ENCODE measurements at places on chromosomes 7 and 10.

DNA sequence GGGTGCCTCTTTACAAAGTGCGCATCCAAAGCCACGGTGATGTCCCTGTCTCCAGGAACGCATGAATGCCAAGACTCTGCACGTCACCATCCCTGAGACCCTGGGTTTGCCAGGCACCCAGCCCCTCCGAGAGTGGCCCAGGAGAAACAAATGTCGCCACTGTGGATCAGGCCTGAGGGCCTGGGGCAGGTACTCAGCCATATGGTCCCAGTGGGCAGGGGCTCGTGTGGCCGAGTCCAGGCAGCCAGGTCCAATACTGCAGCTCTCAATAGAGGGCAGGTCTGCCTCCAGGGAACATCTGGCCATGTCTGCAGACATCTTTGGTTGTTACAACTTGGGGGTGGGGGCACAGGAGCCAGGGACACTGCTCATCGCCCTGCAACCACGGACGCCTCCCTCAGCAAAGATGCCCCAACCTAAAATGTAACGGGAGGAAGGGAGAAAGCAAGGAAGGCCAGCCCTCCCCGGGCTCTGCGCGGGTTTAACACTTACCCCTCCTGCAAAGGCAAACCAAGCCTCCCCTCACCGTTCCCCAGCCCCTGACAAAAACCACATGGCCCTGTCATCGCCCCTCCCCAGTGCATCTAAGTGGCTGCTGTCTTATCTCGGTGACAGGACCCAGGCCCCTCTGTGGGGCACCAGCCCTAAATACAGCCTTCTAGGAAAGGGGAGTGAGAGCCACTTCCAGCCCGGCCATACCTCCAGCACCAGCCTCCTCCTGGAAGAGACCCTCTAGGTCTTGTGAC, 10.3 kb upstream of the PAPOLB start:
- no peak for DNase-seq

DNA sequence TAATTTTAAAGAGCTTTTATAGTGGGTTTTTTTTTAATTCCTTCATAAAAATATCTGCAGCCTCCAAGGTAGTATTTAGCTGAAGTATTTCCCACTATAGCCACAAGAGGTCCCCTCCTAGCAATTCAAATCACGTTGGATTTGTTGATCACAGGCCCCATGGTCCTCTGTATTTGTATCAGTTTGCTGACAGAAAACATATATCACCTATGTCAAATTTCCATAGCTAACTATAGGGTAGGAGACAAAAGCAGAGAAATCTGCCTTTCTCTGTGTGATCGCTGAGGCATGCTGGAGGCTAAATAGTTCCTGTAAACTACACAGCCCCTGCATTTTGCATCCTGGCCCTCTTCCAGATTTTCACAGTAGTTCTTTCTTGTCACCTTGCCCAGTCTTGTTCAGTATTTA, 1.7 kb upstream of the CTNNA3 start:
- DNase-seq = no peak

- DNase-seq = no peak
Measured at GRCh38 chr7:82128546-82128945, 315.0 kb downstream of the CACNA2D1 start.

DNA sequence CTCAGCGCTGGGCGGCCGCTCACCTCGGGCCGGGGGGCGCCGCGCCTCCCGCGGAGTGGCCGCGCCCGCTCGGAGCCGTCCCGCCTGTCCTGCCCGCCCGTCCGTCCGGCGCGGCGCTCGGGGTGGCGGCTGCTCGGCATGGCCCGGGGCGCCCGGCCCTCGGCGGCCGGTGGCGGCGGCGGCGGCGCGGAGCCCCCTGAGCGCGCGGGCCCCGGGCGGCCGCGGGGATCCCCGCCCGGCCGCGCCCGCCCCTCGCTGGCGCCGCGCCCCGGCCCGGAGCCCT, 338 bp downstream of the SDK1 start:
- no peak for DNase-seq

- peak; percentile 65 for DNase-seq
Measured at GRCh38 chr7:1920266-1920681, 250.2 kb downstream of the ELFN1 start.

DNA sequence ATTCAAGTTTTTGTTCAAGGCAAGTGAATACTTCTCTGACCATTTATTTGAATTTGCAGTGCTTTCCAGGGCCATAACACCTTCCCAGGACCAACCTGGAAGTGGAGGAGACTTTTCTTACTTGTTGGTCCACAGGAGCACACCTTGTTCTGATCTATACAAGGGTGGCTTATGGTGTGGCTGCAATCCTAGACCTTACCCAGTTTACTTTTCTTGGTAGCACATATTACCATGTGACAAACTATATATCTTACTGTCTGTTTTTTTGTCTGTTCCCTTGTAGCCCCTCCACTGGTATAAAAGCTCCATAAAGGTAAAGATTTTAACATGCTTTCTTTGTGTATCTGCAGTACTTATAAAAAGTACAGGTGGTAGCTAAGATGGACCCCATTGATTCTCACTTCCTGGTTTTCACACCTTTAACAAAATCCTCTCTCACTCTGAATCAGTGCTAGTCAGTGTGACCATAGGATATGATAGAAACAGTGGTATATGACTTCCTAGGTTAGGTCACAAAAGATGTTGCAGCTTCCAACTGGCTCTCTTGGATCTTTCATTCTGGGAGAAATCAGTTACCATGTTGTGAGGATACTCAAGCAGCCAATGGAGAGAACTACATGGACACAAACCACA, 5.6 kb upstream of the ASB4 start:
- no peak for DNase-seq

Measured in activated naive CD8-positive, alpha-beta T cell treated with anti-CD3 and anti-CD28 coated beads, Interleukin-2, amount 10 ng/mL, durations not matched to agents 7 days and 5 days (primary cell).